ENCODE measurements at places on chromosomes 11 and 22. TPM values are rescaled to one million over a fixed set of nuclear protein-coding genes. Genes with fewer than 3 reads are reported as not detected.

SLC22A12 gene
- total RNA-seq, result not detected

FAM89B gene
- total RNA-seq, result 17.2 TPM

PARVG gene
- 5.8 TPM for total RNA-seq

ZNF214 gene
- total RNA-seq, result 18.0 TPM

CABP4 gene
- total RNA-seq, result 6.3 TPM

ARHGEF17 gene
- 60.8 TPM for total RNA-seq

MLC1 gene
- 7.2 TPM for total RNA-seq

ANKK1 gene
- 0.33 TPM for total RNA-seq

ACRV1 gene
- total RNA-seq, result not detected

CCS gene
- 36.2 TPM for total RNA-seq

ABCG4 gene
- 14.6 TPM for total RNA-seq

MS4A1 gene
- total RNA-seq, result 0.93 TPM

RASSF7 gene
- total RNA-seq, result 10.8 TPM

CKAP5 gene
- 118 TPM for total RNA-seq

OR8A1 gene
- total RNA-seq, result not detected

XNDC1N gene
- 9.2 TPM for total RNA-seq

ZBTB44 gene
- total RNA-seq, result 112 TPM

PDE3B gene
- 21.8 TPM for total RNA-seq

SGSM1 gene
- 3.6 TPM for total RNA-seq

C11orf97 gene
- total RNA-seq, result not detected

KCNK7 gene
- total RNA-seq, result 0.99 TPM

KCTD14 gene
- total RNA-seq, result 2.7 TPM

CCND1 gene
- total RNA-seq, result 270 TPM

Measured in camera-type eye (tissue), 1 donor.